Stimulated activated CD4-positive, alpha-beta T cell treated with anti-CD3 and anti-CD28 coated beads, Interleukin-12 subunit alpha, Interleukin-12 subunit beta, amount 100 ng/mL, for 48 hours (primary cell): ENCODE measurements at places on chromosomes 7 and 10.

- DNase-seq = no peak
These were observed 108.6 kb downstream of the KMT2E start for GRCh38 chr7:105122619-105123018.

GRCh38 chr10:82924711-82925110 is 1049.7 kb downstream of the NRG3 start:
- no peak for DNase-seq

DNA sequence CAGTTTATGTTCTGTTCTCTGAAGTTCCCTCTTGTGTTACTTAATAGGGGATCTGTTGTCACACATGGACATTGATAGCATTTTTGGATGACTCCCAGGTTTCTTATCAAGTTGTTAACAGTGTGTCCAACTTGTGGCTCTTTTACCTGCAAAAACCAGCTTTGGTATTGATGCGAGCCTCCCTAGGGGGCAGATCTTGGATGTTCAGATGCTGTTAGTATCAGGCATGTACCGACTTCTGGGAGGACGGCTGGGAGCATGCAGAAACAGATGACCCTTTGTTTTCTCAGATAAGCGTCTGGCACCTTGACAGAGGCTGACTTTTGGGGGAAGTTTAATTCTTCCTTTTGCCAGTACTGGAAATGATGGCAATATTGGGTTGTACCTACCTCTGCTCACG is 2.2 kb downstream of the PLPP4 start:
- no peak for DNase-seq

DNA sequence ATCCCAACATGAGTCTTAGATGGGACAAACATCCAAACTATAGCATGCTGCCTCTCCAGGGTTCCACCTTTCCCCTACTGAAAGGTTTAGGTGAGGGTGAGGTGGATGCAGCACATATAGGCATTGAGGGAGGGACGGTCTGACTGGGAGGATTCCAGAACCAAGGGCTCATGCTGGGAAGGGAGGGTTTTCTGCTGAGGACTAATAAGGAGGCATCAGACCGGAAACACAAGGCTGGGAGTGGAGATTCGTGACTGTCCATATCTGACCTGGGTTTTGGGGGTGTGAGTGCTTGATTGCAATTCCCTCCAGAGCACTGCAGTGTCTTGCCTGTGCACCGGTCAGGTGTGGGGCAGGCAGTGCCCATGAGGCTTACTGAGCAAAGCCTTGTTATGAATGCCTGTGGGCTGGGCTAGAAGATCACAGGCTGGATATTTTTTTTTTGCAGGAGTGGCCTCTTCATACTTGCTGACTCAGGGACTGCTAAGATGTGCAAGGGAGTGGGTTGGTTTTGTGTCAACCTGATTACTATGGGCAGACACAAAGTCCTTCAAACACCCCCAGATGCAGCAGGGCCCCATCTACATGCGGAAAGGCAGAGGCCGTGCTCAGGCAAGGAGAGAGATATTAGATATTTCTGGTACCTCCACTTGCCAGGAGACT is 26.7 kb downstream of the DMBT1 start:
- no peak for DNase-seq

DNA sequence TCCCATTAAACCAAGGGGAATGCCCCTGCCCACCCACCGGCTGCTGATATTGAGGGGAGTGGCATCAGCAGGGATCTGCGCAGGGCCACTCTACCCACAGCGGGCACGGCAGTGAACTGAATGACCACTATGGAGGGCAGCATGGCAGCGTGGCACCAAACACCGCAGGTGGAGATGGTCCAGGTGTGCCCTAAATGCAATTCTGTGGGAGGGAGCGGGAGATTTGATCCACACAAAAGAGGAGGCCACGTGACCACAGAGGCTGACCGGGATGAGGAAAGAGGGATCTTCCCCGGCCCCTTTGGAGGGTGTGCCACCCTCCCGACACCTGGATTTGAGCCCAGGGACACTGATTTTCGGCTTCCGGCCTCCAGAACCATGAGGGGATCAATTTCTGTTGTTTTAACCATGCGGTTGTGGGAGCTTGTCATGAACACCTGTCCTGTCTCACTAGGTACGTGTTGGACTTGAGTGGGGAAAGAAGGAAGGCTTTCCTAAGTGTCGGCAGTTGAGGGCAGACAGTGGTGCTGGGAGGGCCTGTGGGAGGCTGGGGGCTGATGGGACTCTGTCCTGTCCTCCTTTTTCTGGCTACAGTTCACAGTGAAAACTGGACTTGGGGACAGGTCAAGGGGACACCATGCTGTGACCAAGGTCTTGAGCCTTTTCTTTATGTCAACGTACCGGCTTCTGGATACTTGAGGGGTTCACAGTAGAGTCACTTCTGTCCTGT is 66.1 kb downstream of the CFAP46 start:
- DNase-seq = no peak

DNA sequence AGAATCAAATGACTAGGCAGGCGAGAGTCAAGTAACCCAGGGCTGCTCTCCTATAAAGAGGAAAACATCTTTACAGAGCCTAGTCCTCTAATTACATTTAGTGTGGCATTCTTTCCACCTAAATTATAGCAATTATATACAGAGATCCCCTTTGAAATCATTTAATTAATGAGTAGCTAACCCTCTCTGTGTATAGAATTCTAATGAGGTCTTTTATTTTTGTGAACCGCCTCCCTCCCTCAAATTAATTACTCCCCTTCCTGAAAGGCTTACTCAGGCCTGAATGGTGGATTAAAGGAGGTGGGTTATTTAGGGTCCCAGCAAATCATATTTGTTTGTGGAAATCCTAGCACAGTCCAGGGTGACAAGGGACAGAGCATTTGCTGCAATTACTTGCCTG is 551.8 kb downstream of the SORCS3 start:
- DNase-seq = no peak

GRCh38 chr10:126309228-126309883 is 78.9 kb downstream of the ADAM12 start:
- no peak for DNase-seq

DNA sequence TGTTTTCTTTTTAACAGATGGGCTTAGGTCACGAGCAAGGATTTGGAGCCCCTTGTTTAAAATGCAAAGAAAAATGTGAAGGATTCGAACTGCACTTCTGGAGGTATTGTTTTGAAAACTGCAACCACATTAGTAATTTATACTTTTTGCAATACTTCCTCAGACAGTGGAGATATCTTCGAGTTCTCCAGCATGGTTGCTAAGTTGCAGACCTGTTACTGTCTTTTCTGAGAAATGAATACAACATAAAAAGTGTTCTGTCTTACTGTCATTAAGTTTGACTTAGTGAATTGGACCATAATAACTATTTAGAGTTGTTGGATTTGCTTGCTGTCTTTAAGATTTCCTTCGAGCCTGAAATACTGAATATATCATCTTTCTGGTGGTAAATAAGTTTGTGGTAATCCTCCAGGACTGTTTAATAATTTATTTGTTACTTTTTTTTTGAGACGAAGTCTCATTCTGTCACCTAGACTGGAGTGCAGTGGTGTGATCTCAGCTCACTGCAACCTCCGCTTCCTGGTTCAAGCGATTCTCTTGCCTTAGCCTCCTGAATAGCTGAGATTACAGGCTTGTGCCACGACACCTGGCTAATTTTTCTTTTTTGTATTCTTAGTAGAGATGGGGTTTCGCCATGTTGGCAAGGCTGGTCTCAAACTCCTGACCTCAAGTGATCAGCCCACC is 24.3 kb downstream of the TES start:
- no peak for DNase-seq

DNA sequence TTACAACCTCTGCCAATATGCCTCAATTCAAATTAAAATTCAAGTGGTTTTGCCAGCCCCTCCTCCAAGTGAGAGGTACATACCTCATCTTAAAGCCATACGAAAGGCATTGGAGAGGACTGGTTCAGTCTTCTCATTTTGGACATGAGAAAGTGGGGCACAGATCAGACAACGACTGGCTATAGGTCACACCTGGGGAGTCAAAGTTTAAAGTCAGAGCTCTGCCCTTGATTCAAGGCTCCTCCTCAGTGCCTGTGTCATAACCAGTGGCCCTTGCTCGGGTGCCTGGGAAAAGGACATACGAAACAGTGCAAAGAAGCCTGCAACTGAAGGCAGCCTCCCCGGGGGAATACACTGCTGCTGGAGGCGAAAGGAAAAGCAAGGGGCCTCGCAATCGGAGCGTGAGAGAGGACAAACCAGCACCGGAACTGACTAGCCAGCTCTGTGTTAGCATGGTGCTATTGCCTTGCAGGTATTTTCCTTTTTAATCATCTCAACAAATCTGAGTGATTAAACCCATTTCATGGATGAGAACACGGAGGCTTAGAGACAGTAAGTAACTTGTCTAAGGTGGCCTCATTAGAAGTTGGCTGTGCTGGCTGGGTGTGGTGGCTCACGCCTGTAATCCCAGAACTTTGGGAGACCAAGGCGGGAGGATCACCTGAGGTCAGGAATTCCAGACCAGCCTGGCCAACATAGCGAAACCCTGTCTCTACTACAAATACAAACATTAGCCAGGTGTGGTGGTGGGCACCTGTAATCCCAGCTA is 1.1 kb upstream of the MTPAP start:
- no peak for DNase-seq

DNA sequence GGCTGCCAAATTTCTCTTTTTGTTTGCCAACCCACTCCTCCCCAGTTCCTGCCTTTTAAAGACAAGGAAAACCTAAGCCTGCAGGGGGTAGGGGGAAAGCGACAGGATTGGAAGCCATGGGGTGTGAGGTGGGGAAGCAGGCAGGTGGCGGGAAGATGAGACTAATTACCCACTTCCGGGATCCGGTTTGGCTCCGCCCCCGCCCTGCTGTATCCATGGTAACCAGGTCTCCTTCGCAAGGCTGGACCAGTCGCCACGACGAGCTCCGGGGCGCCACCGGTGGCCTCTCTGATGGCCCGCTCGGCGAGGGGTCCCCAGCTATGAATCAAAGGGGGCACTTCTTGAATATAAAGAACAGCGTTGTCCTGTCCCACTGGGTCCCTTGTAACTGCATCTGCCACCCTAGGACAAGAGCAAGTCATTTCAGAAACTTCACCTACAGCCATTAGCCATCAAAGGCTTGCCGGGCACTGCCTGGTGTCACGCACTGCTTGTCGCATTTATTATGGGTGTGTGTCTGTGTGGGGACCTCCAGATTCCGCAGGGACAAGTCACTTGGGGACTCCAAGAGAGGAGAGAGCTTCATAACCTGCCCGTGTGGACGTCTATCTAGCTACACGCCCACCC is 55.4 kb upstream of the LMTK2 start:
- DNase-seq = peak; percentile 52

DNA sequence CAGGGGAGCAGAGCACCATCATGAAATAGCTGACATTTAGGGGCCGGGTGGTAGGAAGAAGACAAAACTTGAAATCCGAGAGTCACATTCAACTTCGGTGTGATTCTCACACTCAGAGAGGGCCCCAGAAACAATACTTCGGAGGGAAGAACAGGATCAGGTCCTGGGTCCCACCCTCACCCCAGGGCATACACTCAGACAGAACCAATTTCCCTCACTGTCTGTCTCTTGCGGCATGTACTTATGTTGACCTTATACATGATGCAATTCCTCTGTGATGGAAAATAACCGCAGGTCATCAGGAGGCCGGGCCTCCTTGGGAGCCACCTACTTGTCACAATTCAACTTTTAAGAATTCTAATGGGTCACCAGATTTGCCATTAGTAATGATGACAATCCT is 26.3 kb upstream of the HMX3 start:
- no peak for DNase-seq
